ENCODE measurements at places on chromosomes 5 and 9. TPM values are rescaled to one million over a fixed set of nuclear protein-coding genes. Genes with fewer than 3 reads are reported as not detected.

Gene SLC36A3
- total RNA-seq, result not detected

Gene SPATA31D4
- not detected for total RNA-seq

Gene MAML1
- 5.1 TPM for total RNA-seq

Gene WDR38
- total RNA-seq, result not detected

Gene ENTREP1
- 2.7 TPM for total RNA-seq

Data from SK-MEL-5 (cell line).